ENCODE measurements at places on chromosomes 1 and 21.

- peak; percentile 85 for DNase-seq
Measured at GRCh38 chr1:38489844-38490270, 369.7 kb downstream of the RRAGC start.

GRCh38 chr1:153984123-153984894 is 1.8 kb downstream of the RAB13 start:
- no peak for DNase-seq

DNA sequence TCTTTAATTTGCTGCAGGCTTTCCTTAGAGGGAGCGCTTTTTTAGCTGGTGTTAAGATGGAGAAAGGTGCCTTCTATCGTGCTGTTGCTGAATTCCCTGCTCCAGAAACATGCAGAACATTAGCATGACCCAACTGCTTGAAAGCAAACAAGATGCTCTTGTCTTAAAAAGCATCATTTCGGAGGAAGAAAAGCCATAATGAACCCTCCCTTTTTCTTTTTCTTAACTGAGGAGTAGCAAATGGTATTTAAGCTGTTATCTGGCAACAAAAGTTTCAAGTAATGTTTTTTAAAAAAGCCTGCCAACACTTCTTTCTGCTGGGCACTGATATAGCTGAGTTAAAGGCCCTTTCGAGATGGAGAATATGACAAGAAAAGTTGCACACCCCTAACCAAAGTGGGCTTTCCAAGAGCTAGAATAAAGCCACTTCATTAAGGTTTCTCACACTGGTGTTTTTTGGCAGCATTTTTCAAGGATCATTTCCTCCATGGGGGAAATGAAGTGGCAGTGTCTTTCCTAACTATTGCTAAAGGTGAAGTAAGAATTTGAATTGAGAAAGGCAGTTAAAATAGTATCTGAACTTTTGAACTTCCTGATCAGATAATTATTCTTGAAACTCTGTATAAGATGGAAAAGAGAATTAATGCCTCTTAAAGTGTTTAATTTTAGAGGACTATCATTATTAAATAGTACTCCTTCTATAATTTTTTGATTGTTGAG is 38.8 kb downstream of the ST6GALNAC5 start:
- no peak for DNase-seq

DNA sequence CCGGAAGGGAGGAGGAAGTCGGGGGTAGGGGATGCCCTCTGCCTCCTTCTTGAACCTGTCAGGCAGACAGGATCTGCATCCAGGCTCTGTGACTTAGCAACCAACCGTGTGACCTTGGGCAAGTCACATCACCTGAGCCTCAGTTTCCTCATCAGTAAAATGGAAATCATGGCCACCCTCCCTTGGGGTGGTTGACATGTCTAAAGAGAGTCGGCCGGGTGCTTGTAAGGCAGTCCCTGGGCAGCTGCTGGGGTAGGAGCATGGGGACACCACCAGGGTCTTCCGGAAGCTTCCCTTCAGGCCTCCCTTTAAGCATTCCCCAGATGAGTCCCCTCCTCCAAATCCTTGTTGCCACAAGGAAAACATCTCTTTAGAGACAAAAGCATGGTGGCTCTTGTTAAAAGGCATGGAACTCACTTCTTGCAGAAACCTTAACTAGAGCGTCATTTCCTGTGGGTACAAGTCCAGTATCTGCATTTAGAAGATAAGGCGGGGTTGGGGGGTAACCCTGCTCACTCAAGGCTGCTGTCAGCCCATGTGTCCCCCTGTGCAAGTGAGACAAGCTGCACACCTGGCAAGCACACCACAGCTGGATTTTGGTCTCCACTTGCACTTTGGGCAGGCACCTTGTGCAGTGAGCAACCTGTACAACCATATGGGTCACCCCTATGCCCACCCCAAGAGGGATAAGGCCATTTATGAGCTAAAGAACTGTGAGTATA is 10.4 kb downstream of the CLCNKB start:
- DNase-seq: no peak

- DNase-seq: no peak
Measured at GRCh38 chr1:201535919-201536245, 3.0 kb upstream of the NAV1 start.

DNA sequence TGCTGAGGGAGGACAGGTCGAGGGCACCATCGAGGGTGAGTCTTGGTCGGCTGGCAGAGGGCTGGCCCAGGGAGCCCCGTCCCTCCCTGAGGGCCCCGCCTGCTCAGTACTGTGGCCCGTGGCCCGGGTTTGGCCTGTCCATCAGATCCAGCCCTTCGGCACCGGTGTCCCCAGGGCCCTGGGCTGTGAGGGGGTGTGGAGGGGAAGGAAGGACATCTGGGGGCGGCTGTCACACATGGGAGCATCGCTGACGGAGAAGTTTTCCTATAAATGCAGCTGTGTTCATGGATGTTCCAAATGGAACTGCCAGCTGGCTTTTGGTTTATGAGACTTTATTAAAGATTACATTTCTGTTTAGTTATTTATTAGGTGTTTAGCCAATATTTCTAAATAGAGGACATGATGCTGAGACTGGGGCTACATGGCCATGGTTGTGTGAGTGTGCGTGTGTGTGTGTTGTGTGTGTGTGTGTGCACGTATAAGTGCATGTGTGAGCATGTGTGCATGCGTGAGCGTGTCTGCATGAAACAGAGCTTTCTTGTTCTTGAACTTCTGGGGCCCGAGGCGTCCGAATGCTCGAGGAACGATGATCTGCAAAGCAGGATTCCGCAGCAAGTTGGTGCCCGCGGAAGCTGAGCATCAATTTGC is 54.3 kb downstream of the SLX9 start:
- DNase-seq: no peak

GRCh38 chr1:89538361-89538760 is 13.7 kb downstream of the LRRC8B start:
- no peak for DNase-seq

- DNase-seq: no peak
Measured at GRCh38 chr1:65434255-65434654, 13.8 kb downstream of the LEPR start.

GRCh38 chr1:32992489-32993323 is 28.1 kb upstream of the RNF19B start:
- peak; percentile 77 for DNase-seq

DNA sequence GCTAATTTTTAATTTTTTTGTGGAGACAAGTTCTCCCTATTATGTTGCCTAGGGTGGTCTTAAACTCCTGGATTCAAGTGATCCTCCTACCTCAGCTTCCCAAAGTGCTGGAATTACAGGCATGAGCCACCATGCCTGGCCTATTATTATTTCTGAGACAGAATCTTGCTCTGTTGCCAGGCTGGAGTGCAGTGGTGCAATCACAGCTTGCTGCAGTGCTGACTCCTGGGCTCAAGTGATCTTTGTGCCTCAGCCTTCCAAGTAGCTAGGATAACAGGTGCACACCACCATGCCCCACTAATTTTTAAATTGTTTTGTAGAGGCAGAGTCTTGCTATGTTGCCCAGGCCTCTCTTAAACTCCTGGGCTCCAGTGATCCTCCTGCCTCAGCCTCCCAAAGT is 196.3 kb downstream of the CAMTA1 start:
- no peak for DNase-seq

DNA sequence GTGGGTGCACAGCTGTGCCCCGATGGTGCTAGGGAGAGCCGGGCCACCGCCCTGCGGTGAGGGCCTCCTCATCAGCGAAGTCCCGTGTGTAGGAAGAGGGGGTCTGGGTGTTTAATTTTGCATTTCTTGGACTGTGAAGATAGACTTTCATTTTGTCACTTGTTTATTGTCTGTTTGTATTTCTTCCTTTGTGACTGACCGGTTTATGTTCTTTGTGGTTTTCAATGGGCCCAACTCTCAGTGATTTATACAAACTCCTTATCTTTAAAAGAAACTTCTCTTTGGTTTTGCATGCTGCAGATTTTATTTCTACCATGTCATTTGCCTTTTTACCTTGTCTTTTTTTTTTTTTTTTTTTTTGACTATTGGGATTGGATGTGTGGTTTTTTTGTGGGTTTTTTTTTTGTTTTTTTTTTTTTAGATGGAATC is 65.1 kb downstream of the COL18A1 start:
- no peak for DNase-seq
